ENCODE measurements at places on chromosomes 7 and 10. TPM values are rescaled to one million over a fixed set of nuclear protein-coding genes. Genes with fewer than 3 reads are reported as not detected.

The INHBA gene
- total RNA-seq: 73.3 TPM

DNA sequence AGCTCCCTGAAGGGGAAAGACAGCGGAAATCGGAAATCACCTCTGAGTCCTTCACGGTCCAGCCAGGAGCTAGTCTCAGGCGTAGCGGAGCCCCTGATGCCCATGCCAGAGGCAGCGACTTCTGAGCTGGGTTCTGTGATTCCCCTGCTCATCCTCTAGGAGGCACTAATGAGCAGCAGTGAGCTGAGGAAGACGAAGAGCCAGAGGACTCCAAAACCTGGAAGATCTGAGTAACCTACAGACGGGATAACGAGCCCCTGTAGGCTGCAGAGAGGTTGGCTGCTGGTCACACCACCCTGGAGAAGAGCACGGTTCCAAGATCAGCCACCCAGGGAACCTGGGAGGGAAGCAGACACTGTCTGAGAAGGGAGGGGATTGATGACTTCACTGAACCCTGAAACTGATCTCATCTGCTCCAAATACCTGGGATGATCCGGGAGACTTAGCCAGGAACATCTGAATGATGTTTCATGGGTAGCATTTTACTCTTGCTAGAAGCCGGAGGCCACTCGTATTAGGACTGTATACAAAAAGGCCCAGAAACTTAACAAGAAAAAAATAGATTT lies 304.1 kb downstream of the PAXIP1 start:
- DNase-seq: no peak

GRCh38 chr7:16933296-16934279 lies 51.8 kb upstream of the AGR3 start:
- no peak for DNase-seq

The PNLIP gene
- total RNA-seq: 2.3 TPM

DNA sequence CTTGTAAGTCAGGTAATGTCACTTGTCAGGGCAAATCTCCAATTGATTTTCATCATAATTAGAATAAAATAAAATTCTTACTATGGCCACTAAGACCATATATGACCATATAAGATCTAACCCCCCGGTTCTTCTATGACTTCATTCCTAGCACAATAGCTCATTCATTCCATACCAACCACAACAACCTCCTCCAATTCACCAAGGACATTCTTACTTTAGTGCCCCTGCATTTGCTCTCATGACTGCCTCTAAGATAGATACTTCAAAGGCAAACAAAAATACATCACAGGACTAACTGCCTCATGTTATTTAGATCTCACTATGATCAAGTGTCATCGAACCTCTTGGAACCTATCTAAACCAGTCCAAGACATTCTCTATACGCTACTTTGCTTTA lies 90.8 kb downstream of the SNX13 start:
- DNase-seq: no peak

The ATRNL1 gene
- 27.5 TPM for total RNA-seq

GRCh38 chr7:90236721-90237289 lies 8.2 kb upstream of the CFAP69 start:
- no peak for DNase-seq

The INMT gene
- 83.0 TPM for total RNA-seq

GRCh38 chr7:26898891-26899290 lies 34.5 kb upstream of the SKAP2 start:
- no peak for DNase-seq

DNA sequence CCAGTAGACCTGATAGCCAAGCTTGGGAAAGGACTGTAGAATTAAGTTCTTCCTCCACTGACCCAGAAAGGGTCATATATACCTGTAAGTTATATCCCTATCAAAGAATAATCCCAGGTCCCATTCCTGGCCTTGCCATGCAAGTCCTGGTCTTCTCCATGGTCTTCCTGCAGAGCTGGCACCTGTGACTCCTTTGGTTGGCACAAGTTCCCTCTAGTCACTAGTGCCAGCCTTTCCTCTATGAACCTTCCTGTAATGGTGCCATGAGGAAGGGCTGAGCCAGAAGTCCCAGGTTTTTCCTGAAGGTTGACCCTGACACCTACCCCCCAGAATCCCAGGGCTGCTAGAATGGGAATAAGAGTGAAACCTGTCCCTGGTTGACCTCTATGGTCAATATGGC lies 54.1 kb upstream of the UNC5B start:
- no peak for DNase-seq

The ZNF503 gene
- total RNA-seq: 32.1 TPM

DNA sequence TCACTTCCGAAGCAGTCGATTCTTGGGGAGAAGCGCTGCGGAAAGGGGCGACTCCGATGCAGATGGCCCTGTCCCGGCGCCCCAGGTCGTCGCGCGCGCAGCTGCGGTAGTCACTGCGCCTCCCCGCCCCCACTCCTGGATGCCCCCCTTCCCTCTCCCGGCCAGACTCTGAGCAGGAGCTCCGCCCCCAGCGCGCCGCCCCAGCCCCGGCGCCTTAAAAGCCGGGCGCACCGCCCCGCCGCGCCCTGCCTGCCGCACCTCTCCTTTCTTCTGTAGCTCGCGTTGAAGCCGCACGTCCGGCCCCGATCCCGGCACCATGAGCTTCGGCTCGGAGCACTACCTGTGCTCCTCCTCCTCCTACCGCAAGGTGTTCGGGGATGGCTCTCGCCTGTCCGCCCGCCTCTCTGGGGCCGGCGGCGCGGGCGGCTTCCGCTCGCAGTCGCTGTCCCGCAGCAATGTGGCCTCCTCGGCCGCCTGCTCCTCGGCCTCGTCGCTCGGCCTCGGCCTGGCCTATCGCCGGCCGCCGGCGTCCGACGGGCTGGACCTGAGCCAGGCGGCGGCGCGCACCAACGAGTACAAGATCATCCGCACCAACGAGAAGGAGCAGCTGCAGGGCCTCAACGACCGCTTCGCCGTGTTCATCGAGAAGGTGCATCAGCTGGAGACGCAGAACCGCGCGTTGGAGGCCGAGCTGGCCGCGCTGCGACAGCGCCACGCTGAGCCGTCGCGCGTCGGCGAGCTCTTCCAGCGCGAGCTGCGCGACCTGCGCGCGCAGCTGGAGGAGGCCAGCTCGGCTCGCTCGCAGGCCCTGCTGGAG lies at the start of gene INA:
Gene INA, plus strand, starts transcription at position 243 of the 817 bp plus-strand sequence. Its CDS starts 74 bp downstream, at position 317.
- DNase-seq: no peak

GRCh38 chr7:64863021-64863420 lies 40.1 kb upstream of the ZNF273 start:
- no peak for DNase-seq

DNA sequence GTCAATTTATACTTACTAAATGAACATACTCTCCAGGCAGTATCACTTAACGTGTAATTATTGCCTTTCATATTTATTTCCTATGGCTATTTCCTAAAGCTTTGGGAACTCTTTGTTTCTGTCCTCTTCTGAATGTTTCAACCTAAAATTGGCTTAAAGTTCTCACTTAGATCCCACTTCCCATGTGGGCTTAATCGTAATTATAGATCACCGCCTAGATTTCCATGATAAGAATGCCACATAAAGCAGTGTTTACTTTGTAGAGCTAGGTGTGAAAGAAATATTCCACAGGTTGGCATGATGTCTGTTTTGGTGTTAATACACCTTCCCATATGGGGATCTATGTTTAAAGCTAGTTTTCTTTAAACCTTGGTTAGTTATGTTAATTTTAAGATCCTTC lies 1.5 kb downstream of the HDAC9 start:
- no peak for DNase-seq

The FFAR4 gene
- total RNA-seq: 0.16 TPM

DNA sequence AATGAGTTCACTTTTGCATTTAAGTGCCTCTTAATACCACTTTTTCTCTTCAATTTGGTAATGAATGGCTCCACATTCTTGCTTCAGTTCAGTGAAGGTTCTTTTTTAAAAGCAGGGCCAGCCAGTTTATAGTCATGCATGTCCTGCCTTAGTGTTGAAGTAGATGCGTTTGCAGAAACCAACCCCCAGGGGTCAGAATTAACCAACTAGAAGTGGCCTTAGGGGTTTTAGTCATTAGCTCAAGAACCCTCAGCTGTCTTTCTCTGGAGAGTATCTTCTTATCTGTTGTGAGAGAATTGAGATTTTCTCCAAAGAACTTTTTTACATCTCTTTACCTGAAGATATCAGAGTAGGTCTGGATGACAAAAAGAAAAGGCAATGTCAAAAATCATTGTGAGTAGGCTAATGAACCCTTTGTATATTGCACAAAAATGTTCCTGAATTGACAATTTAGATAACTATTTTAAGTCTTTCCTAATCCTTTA lies 82.2 kb downstream of the PIK3CG start:
- no peak for DNase-seq

DNA sequence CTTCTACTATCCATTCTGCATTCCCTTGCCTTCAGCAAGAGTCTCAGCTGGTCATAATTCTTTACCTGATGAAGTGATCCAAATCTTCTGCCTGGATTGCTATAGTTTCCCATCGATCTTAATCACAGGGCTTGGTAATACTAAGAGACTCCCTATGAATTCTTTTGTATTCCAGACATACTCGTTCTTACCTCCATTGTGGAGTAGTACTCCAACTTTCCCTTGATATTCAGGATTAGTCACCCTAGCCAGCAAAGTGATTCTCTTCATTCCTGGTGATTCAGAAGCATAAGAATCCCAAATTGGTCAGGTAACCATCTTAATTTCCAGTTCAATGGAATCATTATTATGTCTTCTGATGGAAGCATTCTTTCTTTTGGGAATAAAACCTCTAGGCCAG lies 96.7 kb downstream of the TWIST1 start:
- no peak for DNase-seq

The IFT22 gene
- 16.5 TPM for total RNA-seq

The TAS2R41 gene
- 1.0 TPM for total RNA-seq
